HEK293T (cell line): ENCODE measurements at places on chromosomes 11 and 22.

DNA sequence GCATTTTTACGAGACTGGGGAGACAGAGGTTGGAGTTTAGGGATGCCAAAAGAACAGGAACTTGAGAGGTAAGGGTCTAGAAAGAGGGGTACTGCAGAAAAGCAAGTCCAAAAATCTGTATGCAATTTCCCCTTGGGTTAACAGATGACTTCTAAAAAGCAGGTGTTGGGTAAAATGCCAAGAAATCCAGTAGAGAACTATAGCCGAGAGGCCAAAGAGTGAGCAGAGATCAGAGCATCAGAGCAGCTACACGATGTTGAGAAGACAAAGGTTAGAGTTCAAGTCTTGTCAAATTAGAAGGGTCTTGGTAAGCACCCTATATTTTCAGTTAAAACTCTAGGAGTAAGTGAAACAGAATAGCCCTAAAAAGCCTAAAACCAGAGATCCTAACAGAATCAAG is 145.2 kb downstream of the FCHSD2 start:
- DNase-seq = no peak

DNA sequence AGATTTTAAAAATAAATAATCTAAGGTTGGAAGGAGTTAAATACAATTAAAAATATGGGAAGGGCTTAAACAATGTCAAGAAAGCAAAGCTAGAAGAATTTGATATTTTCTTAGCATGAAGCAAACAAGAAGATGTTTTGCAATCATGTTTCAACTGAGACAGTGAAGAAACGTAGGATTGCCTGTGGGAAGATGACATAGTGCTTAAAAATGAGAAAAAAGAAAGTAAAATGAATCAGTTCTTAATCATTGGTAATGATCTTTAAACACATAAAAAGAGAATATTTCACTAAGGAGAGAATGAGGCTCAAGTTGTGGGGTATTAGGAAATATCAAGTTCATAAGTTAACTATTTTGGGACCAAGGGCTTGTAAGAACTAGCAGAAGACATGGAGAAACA is 855.0 kb downstream of the METTL15 start:
- no peak for DNase-seq

DNA sequence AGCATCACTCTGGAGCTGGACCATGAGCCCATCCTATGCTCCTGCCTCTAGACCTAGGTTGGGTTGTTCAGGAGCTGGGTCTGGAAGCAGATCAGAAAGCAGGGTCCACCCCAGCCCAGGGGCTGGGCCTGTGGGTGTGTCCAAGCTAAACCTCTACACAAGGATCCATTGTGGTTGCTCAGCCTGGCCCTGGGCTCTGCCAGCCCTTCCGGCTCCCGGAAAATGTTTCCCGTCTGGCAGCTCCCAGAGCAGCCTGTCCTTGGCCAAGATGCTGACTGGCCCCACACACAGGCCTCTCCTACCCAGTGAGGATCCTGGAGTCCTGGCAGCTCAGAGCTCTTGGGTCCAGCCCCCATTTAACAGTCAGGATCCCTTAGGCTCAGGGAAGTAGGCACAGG is 35.3 kb upstream of the FCHSD2 start:
- no peak for DNase-seq

DNA sequence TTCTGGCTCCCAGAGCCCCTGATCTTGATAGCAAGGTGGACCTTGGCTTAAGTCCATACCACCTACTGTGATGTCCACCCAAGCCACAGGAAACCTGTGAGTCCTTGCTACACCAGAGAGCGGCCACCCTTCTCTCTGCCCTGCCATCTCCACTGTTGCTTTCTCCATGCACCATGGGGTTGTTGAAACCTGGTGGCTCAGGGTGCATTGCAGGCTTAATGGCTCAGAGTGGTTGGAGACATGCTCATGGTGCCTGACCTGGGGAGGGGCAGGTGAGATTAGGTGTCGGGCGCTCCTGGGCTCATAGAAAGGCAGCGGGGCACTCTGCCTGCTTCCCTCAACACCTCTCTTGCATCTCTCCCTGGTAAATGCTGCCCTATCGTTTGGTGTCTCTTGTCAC is 25.0 kb upstream of the CACNG2 start:
- no peak for DNase-seq

GRCh38 chr11:104104201-104104600 is 59.7 kb downstream of the PDGFD start:
- no peak for DNase-seq

DNA sequence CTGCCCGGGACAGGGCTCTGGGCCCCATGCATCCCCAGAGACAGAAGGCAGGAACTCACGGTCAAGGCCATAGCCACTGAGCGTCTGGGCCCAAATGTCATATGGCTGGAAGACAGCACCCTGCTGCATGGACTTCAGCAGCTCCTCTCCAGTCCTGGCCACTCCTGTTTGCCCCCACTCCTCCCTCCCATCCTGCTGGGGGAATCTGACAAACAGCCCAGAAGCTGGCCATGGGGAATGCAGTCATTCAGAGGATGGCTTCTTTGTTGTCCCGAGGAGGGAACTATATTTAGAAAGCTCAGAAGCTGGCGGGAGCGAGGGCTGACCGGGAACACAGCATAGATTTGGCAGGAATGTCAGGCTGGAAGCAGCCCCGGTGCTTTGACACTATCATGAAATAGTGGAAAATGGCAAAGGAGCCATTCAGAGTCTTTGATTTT is 35.0 kb downstream of the DKK3 start:
- no peak for DNase-seq

DNA sequence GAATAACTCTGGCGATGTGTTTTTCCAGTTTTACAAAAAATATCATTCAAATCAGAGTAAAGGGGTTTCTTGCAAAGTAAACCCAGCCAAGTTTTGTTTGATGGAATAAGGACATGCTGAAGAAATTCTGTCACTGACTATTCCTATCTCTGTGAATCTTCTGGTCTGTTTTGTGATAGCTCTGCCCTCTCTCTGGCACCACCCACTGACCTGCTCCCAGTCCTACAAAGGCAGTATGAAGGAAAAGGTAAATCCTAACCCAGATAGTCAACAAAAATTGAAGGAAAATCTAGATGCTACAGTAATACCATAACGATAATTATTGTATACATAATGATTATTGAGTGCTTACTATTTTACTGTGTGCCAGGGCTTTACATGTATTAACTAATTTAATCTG is 76.3 kb upstream of the TP53AIP1 start:
- DNase-seq = no peak

DNA sequence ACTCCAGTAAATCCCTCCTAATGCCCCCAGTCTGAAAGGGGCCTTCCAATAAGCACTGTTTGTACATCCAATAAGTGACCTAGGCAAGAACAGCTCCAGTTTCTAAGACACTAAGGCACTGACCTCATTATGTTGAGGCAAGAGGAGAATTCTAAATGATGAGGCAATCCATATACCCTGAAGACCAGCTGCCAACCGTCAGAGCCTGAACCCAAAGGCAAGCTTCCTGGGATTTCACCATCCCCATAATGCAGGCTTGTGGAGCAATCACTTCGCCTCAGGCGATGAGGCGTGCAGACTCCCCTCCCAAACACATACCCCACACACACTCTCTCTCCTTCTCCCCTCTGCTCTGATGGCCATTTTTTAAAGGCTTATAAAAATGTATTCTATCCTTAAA is 49.5 kb downstream of the LGR4 start:
- DNase-seq = peak; percentile 31

- DNase-seq = no peak
Measured at GRCh38 chr11:68266936-68267880, 4.6 kb downstream of the C11orf24 start.

GRCh38 chr11:131464461-131464860 is 94.0 kb downstream of the NTM start:
- no peak for DNase-seq

GRCh38 chr22:22508274-22509176 is at the start of gene ZNF280B:
Gene ZNF280B, minus strand, starts transcription at chr22:22508742. Its CDS starts 19,344 bp downstream, at chr22:22489398.
- peak; percentile 97 for DNase-seq

DNA sequence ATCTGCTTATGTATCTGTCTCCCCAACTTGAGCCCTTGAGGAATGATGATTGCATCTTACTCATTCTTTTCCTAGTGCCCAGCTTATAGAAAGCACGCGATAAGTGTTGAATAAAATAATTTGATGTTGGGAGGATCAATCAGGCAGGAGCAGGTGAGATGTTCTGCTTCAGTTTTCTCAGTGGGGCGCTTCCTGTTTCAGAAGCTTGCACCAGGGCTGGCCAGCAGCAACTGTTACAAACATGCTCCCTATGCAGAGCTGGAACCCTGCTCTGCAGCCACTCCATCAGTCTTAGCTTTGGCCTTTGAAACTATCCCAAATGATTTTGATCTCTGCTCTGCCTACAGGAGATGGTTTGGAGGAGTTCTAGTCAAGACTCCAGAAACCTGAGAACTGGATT is 3.9 kb downstream of the ENDOD1 start:
- DNase-seq = no peak

GRCh38 chr11:55942785-55943392 is 6.7 kb upstream of the OR5I1 start:
- DNase-seq = peak; percentile 4

DNA sequence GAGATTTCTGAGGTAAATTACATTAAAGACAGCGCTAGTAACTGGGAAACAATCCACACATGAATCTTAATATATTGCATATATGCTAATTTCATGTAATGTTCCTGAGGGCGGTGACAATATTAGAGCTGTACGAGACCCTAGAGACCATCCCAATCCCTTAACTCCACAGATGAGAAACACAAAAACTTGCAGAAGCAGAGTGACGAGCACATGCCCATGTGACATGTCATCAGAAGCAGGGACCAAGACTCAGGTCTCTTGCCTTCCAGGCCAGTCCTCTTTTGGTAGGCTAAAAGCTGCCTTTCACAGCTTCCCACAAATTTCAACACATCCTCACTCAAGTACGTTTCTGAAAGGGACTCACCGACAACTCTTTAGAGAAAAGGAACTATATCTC is 11.8 kb downstream of the MAPK1 start:
- DNase-seq = no peak

DNA sequence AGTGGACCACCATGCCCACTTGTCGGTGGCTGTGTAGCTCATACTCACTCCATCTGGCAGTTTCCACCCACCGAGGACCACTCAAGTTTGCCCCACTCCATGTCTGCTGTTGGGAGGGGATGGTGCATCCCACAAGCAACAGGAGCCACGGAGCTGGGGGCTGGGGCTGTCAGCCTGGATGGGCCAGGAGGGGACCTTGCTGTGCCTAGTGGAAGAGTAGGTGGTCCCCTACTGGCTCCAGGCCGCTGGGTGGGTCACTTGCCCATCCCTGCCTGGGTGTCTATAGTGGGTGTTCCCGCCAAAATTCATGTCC is 57.0 kb downstream of the SMIM38 start:
- DNase-seq = no peak

DNA sequence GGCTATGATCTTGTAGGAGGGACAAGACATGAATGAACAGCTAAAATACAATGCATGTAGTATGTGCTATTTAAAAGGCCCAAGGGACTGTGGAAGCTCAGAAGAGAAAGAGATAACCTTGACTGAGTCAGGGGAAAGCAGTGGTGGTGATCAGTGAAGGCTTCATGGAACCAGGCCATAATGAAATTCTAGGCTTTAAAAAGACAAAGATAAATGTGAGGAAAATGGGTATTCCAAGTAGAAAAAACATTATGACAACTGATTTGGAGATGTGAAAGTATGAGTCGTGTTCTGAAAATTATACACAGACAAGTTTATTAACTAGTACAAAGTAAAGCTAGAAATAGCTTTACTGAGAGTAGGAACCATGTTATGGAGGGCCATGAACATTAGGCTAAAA is 189.8 kb downstream of the SOX6 start:
- DNase-seq = no peak

- no peak for DNase-seq
Measured at GRCh38 chr11:116371146-116371545, 401.6 kb downstream of the BUD13 start.

GRCh38 chr22:35131525-35132000 is 65.6 kb downstream of the ISX start:
- no peak for DNase-seq

DNA sequence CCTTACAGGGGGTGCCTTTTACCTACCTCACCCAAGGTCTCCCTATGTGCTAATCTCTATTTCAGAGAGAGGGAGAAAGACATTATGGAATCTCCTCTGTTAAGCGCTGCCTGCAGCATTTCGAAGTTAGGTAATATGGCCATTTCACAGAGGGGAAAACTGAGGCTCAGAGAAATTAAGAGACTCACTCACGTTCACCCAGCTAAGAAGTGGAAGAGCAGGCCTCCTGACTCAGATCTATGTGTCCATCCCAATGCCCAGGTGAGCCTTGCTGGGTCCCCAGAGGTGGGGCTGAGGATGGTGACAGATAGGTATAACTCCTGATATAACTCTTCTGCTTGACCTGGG is 147.0 kb downstream of the FBXO7 start:
- DNase-seq = no peak

DNA sequence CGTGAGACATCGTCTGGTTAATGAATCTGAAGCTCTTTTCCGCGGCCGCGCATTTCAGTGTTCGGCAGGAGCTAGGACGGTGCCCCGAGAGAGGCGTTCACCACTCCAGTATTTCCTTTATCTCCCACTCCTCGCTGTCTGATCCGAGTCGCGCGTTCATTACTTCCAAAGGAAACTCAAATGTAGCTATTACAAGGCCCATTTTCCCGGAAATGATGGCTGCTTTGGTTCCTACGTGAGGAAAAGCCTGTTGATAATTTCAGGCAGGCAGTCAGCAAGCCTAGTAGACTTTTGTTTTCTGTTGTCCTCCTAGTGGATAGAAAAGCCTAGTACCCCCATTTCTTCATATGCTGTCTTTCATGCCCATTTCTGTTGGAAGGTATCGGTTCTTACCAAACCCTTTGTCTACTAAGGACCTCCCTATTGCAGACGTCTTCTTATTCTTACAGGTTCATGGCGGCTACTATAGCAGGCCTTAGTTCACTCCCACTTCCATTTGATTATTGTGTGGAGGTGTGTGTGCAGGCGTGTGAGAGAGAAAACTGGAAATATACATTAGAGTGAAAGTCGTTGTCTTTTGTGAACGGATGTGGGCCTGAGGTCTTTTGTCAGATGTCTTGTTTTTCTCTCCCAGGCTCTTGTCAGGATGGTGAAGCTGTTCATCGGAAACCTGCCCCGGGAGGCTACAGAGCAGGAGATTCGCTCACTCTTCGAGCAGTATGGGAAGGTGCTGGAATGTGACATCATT is 737 bp downstream of the RBM4 start:
- DNase-seq = no peak

- no peak for DNase-seq
Measured at GRCh38 chr11:107927559-107927958, 689 bp upstream of the RAB39A start.

DNA sequence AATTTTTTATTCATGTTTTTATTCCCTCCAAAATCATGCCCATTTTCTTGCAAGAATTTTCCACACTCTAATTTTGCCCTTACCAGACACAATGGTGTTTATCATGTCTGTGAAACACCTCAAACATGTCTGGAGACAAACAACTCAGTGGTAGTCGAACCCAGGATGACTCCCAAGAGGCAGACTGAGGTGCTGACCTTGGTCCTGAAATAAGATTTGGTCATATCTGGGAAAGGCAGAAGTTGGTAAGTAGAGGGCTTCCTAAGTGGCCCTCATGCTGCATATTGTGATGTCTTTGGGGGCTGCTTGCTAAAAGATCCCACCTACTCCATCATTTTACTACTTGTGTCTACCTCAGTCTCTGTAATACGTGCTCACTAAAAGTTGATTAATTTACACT is 369.4 kb upstream of the ISX start:
- no peak for DNase-seq

GRCh38 chr11:117170210-117170609 is 8.3 kb upstream of the SIDT2 start:
- no peak for DNase-seq

- peak; percentile 90 for DNase-seq
Measured at GRCh38 chr22:39349506-39349966, 255 bp upstream of the SYNGR1 start.

GRCh38 chr11:130774703-130775102 is 141.6 kb downstream of the SNX19 start:
- no peak for DNase-seq
